H4 (cell line): ENCODE measurements at places on chromosomes 3 and 15.

GRCh38 chr15:80697075-80697685 lies 2.1 kb downstream of the ABHD17C start:
- no peak for DNase-seq

- no peak for DNase-seq
Measured at GRCh38 chr15:96737408-96737807, 406.9 kb downstream of the NR2F2 start.

- DNase-seq: no peak
Measured at GRCh38 chr15:97995881-97996603, 35.5 kb downstream of the ARRDC4 start.

- peak; percentile 42 for DNase-seq
Measured at GRCh38 chr15:67685008-67685599, 140.2 kb upstream of the SKOR1 start.

DNA sequence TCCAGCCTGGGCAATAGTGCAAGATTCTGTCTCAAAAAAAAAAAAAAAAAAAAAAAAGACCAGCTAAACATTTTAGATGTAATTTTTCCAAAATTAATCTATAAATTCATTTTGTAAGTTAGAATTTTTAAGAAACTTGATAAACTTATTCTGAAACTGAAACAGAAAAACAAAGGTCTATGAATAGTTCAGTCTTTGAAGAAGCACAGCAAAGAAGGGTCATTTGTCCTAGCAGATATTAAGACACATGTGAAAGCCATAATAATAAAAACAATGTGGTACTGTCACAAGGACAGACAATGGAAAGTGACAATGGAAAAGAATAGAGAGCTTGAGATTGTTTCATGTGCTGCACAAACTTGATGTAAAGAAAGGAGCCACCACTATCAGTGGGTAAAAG lies 29.0 kb upstream of the PRSS50 start:
- no peak for DNase-seq

DNA sequence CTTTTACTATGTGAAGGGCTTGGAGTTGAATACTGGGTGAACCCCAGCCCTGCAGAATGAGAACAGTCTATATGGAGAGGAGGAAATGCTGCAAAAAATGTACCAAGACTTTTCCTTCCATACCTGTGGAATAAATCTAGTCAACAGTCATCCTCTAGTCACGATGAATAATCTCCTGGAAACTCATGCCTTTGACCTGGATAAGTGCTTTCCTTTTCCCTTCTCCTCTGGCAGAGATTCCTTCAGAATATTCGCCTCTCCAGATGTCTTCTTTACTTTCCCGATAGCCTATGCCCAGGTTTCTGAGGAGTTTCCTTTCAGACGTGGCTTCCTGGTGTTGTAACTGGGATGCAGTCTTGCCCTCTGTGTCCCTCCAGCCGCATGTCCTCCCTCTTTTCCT lies 28.1 kb downstream of the CCNL1 start:
- no peak for DNase-seq

DNA sequence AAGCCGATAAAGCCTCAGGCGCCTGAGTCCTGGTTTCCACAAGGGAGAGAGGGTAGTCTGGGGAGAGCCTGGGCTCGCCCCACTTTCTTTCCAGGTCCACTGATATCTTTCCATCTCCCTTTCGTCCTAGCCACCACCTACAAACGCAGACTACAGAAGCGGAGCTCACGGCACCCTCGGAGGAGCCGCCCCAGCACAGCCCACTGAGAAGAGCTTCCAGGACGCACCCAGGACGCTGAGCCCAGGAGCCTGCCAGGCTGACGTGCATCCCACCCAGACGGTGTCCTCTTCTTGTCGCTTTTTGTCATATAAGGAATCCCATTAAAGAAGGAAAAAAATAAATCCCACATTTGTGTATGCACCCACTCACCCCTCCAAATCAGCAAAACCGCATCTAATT lies 21.1 kb downstream of the HAPLN3 start:
- DNase-seq: no peak

- no peak for DNase-seq
Measured at GRCh38 chr3:45387636-45388348, 584 bp upstream of the LARS2 start.

- no peak for DNase-seq
Measured at GRCh38 chr15:100105101-100105500, 236.7 kb downstream of the ADAMTS17 start.

GRCh38 chr3:54322354-54322753 lies 200.0 kb downstream of the CACNA2D3 start:
- DNase-seq: no peak

- DNase-seq: no peak
Measured at GRCh38 chr3:114675104-114675503, 381.3 kb downstream of the TIGIT start.

- DNase-seq: peak; percentile 4
Measured at GRCh38 chr3:78918361-78919020, 849.3 kb downstream of the ROBO1 start.

- no peak for DNase-seq
Measured at GRCh38 chr3:154584974-154585373, 155.0 kb upstream of the GPR149 start.

- no peak for DNase-seq
Measured at GRCh38 chr3:15241341-15241740, 35.3 kb downstream of the CAPN7 start.

DNA sequence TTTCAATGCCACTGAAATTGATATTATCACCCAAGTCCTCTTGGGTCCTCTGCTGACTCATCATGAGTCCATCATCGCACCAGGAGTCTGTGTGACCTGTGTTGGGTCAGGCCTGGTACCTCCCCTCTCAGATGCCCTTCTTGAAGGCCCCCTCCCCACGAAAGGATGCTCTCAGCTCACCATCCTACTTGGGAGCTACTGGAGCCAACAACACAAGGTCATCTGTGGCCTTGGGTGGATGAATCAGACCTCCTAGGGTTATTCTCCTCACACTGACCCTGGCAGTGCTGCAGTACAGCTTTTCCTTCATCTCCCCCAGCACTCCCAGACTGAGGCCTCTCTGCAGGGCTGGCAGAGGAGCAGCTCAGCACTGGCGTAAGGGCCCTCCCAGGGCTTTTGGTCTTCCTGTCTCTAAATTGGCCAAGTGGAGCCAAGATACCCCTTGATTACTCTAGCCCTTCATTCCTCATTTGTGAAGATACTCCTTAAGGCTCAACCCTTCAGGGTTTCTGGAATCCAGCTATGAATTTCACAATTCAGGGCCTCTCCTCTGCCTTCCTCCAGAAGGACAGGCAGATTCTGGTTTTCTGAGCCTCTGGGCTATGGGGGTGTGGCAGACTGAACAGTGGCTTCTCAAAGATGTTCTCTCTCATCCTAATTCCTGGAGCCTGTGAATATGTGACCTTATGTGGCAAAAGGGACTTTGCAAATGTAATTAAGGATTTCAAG lies 80.7 kb upstream of the GSK3B start:
- no peak for DNase-seq

DNA sequence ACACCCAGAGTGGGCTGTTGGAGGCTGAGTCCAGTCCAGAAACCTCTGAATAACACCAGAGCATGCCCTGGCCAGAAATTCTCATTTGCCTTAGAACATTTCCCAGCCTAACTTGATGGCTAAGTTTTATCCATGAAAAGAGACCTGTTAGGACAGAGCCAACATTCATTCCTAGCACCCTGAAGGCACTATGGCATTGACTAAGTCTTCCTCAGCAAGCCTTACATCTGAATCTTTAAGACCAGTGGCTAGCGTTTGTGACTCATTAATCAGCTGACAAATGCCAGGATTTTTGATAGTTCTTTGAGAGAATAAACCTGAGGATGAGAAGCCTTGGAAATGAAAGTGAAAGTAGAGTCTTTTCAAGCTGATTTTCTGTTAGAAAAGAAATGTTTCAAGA lies 1087.1 kb upstream of the ALCAM start:
- peak; percentile 42 for DNase-seq

- no peak for DNase-seq
Measured at GRCh38 chr3:13683772-13684171, 134.8 kb downstream of the FBLN2 start.

GRCh38 chr3:99823723-99824711 lies 6.4 kb downstream of the CMSS1 start:
- DNase-seq: no peak

DNA sequence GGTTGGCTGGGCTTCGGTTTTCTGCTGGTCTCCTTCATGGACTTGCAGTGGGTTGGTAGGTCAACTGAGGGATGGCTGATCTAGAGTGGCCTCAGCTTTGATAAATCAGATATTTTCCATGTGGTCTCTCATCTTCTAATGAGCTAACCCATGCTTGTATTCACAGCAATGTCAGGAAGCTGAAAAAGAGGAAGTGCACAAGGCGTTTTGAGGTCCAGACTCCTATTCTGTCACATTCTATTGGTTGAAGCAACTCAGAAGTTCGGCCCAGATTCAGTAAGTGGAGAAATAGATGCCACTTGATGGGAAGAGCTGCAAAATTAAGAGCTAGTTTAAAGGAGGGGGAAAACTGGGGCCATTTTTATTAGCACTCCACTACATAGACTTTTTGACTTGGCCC lies 361.2 kb downstream of the DIPK2A start:
- no peak for DNase-seq

- peak; percentile 96 for DNase-seq
Measured at GRCh38 chr3:100210772-100211135, 50.0 kb upstream of the TBC1D23 start.

DNA sequence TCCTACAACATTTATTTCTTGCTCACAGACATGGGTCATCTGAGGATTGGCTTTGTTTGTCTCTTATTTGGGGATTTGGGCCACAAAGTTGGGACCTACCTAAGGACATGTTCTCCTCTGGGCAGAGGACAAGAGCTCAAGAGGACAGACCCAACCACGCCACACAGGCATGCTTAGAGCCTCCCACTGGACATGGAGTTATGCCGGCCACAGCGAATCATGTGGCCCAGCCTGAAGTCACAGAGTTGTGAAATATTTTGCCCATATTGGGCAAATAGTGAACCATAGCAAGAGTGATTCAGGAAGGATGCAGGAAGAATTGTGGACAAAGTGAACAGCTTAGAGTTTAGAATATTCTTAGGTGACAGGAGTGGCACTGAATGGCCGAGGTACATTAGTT lies 9.9 kb downstream of the TRAK1 start:
- DNase-seq: peak; percentile 19

DNA sequence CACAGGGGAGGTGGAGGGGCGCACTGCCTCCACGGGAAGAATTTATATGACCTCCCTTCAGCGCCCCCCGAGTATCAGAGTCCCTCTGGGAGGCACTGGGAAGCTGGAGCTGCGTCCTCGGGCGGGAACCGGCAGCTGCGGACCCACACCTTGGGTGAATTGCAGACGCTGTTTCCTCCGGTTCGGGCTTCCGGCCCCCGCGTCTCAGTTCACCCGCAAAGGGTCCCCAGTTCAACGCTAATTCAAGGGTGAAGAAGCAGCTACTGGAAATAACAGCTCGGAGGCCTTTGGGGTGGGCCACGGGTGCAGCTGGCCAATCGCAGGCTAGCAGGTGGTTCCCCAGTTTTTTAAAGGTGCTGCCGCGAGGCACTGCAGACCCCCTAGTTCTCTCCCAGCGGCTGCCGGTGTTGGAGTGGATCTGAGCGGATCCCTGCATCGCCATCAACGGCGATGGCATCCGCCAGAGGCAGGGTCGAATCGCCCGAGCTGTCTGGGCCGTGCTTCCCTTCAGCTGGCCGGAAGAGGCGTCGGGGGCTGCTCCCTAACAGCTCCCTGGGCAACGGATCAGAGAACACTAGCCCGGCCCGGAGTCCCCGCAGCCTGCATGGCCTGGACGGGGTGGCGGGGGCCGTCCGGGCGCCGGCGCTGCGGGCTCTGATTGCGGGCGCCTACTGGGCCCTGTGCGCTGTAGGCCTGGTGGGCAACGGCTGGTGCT lies 19.4 kb upstream of the ADAMTS7 start:
- DNase-seq: no peak

GRCh38 chr3:118488732-118489131 lies 545.9 kb downstream of the IGSF11 start:
- peak; percentile 11 for DNase-seq

- DNase-seq: no peak
Measured at GRCh38 chr3:42164656-42165055, 73.5 kb downstream of the TRAK1 start.

DNA sequence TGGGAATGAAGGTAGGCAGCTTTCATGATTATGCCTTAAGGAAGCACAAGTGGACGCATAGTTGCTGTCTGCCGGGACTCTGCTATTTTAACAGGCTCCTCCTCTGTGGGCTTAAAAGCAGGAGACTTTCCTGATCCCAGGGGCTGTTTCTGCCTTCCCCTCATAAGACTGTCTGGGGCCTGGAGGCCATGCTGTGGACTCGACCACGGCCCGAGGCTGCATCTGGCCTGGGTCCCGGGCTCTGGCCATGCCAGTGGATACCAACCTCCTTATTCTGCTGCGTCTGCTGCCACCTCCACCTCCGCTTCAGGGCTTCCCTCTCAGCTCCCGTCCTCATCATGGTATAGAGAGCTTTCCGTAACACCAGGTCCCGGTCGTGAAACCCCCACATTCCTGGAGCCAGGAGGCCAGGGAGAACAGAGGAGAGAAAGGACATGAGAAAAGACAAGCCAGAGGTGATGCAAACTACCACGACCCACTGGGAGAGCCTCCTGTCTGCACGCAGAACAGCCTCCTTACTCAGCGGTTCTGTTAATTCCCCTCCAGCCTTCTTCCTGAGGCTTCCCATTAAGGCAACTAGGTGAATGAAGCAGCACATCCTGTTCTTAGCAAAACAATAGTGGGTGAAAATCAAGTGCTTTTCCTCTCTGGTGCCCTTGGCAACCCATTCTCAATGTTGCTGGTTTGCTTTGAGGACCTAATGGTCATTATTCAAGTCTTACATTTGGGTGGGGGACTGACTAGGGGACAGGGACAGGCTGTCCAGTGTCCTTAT lies 200.5 kb downstream of the KLF13 start:
- DNase-seq: no peak

- DNase-seq: no peak
Measured at GRCh38 chr3:126527455-126528211, 3.7 kb downstream of the CHST13 start.

GRCh38 chr15:85875756-85876155 lies 81.0 kb upstream of the KLHL25 start:
- no peak for DNase-seq

DNA sequence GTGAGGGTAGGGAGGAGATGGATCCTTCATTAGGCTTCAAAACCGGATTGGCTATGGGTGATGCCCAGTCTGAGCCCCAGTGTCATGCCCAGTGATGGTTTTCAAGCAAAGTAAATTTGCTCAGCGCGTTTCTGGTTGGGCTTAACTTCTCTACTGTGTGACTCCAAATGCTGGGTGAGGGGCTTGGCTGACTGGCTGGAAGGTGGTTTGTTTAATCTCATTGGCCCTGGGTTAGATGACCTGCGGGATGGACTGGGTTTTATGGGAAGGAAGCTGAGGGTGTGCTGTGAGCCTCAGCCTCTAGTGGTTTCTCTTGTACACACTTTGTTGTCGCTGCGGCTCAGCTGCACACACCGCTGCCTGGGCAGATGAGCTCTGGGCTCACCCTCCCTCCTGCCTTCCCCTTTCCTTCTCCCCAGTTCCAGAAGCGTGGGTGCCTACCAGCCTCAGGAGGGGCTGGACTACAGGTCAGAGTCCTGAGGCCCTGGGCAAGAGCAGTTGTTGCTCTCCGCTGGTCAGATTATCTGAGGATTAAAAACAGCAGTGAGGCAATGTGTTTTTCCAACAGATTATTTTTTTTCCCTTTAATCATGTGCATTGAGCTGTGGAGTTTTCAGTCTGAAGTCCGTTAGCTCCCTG lies 18.6 kb downstream of the PDIA5 start:
- no peak for DNase-seq
